ENCODE measurements at places on chromosomes 7 and 10.

GRCh38 chr10:102227050-102227449 lies 951 bp downstream of the ELOVL3 start:
- DNase-seq: no peak

DNA sequence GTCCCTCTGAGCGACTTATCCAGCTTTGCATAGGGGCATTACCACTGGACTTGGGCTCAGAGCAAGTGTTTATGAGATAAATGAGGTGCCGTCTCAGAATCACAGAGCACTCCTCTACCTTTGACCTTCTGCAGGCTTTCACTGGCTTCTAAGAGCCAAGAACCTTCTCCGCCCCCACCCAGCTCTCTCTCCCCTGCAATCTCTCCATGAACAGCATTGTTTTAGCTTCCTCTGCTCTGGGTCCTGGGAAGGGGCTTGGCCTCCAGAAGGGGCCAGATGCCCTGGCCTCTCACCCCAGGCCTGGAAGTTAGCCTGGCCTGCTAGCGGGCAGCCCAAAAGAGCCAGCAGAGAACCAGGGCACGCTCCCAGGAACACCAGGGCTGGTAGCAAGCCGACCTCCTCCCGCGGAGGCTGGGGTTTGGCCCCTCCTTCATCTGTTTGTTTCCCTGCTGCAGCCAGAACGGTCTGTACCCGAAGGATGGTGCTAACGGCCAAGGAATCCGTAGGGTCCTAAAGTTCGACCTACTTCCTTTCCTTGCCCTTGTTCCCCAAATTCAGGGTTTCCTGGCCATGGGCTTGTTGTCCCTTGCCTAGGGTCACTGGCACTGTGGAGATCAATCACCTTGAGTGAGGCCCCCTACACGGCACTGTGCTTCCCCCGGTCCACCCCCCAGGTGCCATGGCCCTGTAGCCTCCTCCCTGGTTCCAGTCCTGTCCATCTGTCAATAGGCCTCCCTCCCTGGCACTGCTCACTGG lies 18.7 kb upstream of the DDIT4 start:
- no peak for DNase-seq

GRCh38 chr10:18554479-18554878 lies 96.9 kb downstream of the NSUN6 start:
- no peak for DNase-seq

DNA sequence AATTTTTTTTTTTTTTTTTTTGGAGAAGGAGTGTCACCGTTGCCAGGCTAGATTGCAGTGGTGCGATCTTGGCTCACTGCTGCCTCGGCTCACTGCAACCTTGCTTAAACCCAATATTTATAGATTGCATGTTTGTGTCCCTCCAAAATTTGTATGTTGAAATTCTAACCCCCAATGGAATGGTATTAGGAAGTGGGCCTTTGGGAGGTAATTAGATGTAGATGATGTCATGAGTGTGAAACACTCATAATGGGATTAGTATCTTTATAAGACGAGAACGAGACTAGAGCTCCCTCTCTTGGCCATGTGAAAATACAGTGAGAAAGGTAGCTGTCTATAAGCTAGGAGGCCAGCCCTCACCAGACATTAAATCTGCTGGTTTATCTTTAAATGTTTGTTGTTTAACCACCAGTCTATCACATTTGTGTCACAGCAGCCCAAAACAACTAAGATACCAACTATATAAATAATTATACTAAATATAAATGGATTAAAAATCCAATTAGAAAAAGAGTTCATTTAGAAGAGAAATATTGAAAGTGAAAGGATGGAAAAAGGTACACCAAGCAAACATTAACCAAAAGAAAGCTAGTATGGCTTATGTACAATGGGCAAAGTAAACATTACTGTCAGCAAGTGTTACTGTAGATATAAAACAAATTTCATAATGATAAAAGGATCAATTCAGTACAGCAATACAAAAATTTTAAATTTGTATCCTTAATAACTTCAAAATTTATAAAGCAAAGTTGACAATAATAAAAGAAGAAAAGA lies 9.3 kb downstream of the TCAF1 start:
- DNase-seq: peak; percentile 18

DNA sequence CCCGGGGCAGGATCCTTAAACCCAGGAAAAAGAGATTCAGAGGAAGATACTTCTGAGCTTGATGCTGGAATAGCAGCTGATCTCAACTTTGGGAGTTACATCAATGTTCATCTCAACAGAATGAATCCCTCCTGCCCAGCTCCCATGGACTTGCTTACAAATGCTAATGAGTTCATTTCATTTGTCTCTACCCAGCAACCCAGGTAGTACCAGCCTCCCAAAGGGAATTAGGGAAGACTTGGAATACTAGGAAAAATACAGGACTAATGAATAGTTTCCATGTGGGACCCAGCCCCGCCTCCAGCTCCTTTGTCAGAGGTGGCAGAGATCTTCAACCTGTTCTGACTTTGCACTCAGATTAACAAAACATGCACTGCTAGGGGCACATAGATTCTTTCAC lies 22.1 kb upstream of the TCF7L2 start:
- no peak for DNase-seq

- DNase-seq: no peak
These were observed 275.3 kb downstream of the TCF7L2 start for GRCh38 chr10:113225364-113225763.

GRCh38 chr7:102914585-102914984 lies 1.8 kb downstream of the LRRC17 start:
- DNase-seq: no peak

- no peak for DNase-seq
These were observed 6.2 kb downstream of the HHEX start for GRCh38 chr10:92695679-92696605.

- no peak for DNase-seq
These were observed 228.1 kb upstream of the PFKP start for GRCh38 chr10:2839081-2839725.

GRCh38 chr10:44416021-44416771 lies 31.3 kb upstream of the CXCL12 start:
- no peak for DNase-seq

DNA sequence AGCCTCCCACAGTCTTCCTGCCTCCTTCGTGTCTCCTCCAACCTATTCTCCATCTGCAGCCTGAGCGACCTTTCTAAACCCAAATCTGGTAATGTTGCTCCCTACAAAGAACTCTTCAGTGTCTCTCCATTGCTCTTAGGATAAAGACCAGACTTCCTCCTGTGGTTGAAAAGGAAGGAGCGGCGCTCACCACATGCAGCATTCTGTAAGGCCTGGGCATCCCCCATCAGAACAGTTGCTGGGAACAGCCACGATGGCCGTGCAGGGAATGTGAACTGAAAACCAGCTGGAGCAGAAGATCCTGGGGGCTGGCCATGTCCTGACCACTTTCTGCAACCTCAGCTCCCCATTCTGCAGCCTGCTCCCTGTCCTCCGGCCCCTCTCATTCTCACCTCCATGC lies 237.8 kb upstream of the ZMIZ1 start:
- DNase-seq: no peak

DNA sequence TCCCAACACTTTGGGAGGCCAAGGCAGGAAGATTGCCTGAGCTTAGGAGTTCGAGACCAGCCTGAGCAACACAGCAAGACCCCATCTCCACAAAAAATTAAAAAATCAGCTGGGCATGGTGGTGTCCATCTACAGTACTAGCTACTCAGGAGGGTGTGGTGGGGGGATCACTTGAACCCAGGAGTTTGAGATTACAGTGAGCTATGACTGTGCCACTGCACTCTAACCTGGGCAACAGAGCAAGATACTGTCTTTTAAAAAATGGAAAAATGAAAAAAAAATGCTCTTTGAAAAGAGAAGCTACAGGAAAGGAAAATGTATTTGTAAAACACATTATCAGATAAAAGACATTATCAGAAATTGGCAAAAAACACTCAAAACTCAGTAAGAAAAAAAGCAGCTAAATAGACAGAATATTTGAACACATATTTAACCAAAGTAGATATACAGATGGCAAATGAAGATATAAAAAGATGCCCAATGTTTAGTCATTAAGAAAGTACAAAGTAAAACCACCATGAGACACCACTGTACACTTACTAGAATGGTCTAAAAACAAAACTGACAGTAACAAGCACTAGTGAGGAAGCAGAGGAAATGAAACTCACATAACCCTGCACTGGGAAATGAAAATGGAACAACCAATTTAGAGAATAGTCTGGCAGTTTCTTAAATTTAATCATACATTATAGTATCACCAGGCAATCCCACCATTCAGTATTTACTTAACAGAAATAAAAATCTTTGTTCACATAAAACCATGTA lies 40.5 kb downstream of the NRBF2 start:
- DNase-seq: no peak

GRCh38 chr7:35747611-35748010 lies 52.7 kb upstream of the HERPUD2 start:
- DNase-seq: no peak

GRCh38 chr10:74924251-74924963 lies 98.0 kb downstream of the KAT6B start:
- DNase-seq: no peak

DNA sequence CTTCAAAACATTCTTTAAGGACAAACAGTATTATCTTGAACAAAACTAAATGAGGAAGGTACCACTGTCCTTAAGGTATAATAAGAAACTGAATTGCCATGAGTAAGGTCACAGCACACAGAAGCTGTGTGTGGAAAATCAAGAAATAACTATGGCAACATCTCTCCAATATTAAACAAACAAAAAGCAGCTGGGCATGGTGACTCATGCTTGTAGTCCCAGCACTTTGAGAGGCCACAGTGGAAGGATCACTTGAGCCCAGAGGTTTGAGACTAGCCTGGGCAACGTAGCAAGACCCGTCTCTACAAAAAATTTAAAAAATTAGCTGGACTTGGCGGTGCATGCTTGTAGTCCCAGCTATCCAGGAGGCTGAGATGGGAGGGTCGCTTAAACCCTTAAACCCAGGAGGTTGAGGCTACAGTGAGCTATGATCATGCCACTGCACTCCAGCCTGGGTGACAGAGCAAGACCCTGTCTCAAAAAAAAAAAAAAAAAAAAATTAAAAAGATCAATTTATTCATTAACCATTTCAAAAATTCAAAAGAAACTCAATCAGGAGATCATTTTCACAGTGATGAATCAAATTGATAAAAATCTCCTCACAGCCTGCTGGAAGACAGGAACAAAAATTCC lies 195.4 kb downstream of the SKIDA1 start:
- DNase-seq: no peak

DNA sequence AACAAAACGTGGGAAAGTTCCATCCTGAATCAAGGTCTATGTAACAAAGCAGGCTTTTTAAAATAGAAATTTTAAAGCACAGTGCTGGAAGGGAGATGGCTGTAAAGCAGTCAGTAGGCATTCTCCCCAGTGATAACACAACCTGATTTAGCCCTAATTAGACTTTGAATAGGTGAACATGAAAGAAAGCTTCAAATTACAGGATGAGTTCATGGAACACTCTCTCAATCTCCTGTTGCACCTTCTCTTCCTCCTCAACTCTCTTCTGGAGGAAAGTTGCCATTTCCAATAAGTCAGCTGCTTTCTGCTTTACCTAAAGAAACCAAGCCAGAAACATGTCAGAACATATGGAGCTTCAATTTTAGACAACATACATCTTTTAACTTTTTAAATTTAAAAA lies 20.1 kb downstream of the SFR1 start:
- no peak for DNase-seq

DNA sequence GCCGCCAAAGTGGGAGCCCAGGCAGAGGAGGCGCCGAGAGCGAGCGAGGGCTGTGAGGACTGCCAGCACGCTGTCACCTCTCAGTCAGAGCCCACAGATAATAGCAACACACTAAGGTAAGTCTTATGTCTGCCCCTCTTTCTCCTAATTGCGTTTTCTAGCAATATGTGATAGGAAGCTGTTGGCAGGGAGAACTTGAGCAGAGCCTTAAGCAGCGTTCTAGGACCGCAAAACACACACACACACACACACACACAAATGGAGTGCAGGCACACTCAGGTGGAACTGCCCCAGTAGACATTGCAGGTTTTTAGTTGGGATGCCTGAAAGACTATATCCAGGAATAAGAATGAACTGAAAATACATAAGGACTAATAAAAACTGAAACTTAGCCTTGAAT lies 1188.5 kb downstream of the NXPH1 start:
- DNase-seq: no peak

GRCh38 chr7:151252561-151252835 lies 4.0 kb upstream of the SMARCD3 start:
- no peak for DNase-seq

DNA sequence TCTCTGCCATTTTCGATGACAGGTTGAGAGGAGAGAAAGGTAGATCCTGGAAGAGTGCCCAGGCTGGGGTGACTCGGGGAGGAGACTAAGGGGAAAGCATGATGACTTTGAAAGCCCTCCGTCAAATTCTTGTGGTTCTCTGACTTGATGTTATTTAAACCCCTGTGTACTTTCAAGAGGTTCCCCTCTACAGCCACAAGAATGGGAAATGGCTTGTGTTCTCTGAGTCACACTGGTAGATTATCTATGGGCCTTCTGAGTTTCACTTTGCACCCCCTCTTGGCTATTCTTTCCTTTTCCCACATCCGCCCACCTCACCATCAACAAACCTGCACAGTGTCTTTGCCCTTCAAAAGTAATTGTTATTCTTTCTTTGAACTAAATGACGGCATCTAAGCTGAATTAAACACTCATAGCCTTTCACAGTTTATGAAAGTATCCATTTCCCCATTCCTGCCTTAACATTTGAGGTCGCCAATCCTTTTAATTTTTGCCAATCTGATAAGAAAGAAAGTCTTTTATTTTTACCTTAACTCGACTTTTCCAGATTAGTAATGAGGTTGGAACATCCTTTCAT lies 24.1 kb downstream of the PRF1 start:
- peak; percentile 73 for DNase-seq

DNA sequence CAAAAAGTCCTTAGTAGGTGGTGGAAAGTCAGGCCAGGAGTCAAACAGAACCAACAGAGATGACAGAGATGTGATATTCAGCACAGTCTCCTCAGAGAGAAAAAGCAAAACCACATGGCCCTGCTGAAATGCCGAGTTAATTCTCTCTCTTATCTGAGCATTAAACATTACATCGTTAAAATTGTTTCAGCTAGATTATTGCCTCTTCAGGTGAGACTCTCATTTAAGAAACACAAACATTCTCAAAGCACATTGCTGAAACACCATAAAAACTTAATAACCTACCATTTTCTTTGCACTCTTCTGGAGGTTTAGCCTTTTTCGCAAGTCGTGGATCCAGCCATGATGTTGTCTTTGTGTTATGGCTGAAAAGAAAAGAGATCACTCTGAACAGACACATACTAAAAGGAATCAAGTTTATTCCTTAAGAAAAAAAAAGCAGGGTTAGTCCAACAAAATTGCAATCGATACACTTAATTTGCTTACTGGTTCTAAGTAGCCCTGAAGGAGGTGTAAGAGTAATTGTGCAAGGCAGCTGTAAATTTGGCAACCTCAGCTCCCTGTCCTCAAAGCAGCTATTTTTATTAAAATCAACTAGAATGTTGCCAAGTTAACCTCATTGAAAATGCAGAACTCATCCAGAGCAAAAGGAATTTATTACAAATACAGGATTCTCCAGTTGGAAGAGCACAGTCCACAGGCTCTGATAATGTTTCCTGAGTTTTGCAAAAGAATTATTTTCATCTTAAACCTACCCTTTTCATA lies 691.1 kb downstream of the PHTF2 start:
- DNase-seq: no peak

All from central memory CD4-positive, alpha-beta T cell (primary cell).